Osteoblast (primary cell): ENCODE measurements at places on chromosomes 4 and X.
A peak's percentile ranks its signal among the peaks of the same experiment; 100 is the strongest.

DNA sequence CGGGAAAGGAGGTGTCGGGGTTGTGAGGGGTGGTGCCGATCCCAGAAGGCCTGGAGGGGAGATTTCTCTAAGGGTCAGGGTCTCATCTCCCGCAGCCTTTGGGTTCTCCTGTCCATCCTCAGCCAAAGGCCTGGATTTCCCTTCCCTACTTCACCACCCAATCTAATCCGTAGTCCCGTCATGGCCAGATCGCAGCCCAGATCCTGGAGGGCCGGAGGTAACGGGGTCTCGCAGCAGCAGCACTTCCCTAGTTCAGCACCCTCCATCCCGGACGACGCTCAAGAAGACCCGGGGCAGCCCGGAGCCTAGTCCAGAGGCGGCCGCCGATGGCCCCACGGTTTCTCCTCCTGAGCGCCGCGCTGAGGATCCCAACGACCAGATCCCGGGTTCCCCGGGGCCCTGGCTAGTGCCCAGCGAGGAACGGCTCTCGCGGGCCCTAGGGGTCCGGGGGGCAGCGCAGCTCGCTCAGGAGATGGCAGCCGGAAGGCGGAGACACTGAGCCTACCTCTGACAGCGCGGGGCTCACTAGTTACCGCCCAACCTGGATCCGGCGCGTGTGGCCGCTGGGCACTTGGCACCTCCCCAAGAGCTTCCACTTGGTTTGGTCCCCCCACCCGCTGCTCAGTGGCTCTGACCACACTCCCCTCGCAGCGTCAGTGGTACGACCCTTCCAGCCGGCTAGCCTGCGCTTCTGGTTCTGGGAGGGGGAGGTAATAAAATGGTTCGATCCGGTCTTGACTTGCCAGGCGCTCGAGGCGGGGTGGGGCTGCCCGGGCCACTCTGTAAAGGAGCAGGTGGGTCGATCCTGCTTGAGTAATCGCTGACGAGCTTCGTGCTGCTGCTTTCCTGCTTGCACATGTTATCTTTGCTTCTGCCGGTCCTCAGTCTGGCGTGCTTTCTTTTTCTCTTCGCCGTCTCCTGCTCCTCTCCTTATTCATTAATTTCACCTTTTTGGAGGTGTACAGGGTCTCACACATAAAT is 3.6 kb downstream of the MAGIX start:
- DNase-seq, result peak; percentile 96

DNA sequence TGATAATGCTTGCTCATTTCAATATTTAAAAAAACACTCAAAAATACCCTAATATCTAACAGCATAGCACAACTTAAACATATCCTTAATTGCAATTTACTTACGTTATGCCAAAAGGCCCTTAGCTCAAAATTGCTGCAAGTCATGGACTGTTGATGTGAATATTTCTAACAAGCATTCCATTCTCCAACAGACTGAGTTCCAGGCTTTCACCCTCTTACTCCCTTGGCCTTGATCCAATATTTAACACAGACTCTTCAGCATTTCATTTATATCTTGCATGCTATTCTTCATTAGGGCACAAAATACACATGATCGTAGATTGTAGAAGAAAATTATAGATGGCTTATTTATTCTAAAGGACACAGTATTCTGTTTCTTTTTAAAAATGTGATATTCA is 96.5 kb downstream of the RNF150 start:
- no peak for DNase-seq

GRCh38 chrX:123859409-123859845 is 426 bp upstream of the XIAP start:
- DNase-seq, result peak; percentile 89

GRCh38 chr4:125235971-125236370 is 78.8 kb upstream of the FAT4 start:
- DNase-seq, result no peak

DNA sequence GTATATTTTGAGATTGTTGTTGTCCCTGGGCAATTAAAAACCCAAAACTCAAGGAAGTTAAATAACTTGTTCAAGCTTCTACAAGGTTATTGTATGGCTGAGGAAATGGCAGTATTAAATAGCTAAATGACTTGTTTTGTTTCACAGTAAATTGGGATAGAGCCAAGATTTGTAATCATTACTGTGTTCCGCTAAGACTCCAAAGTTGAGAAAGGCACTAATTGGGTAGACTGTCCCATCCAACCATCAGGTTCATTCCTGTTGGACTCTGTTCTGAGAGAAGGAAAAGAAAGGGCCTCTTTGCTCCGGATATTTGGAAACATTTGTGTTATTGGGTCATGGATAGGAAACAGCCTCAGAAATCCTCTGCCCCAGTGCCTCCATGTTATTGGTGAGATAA is 82.2 kb downstream of the DCLK2 start:
- no peak for DNase-seq

- no peak for DNase-seq
These were observed 1223.7 kb upstream of the AGA start for GRCh38 chr4:178665916-178666315.

- DNase-seq, result no peak
These were observed 57.6 kb downstream of the UGT2B11 start for GRCh38 chr4:69156913-69157312.
